NCI-H1436 (cell line): ENCODE measurements at places on chromosomes 16 and 17.

- DNase-seq: no peak
Measured at GRCh38 chr17:29586676-29587469, 2.6 kb downstream of the GIT1 start.

DNA sequence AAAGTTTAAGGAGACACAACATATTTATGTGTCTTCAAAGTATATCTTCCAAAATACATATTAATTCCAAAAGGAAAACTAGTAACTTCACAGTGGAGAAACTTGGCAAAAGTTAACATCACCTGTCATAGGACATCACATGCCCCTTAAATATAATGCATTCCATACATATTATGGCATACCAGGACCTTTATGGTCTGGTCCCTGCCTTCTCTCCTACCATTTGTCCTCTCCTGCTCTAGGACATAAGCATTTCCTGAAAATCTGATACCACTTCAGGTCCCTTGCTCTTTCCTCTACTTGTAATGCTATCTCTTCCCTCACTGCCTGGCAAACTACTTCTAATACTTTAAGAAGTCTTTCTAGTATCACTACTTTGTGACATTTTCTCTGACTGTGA lies 168.1 kb upstream of the RBL2 start:
- no peak for DNase-seq

- DNase-seq: peak; percentile 27
Measured at GRCh38 chr16:53945996-53946395, 242.0 kb downstream of the FTO start.

GRCh38 chr17:36475346-36475970 lies 11.0 kb upstream of the ZNHIT3 start:
- no peak for DNase-seq

- DNase-seq: no peak
Measured at GRCh38 chr17:9380361-9380760, 195.3 kb downstream of the STX8 start.

GRCh38 chr16:50027829-50028228 lies 2.8 kb downstream of the CNEP1R1 start:
- no peak for DNase-seq

DNA sequence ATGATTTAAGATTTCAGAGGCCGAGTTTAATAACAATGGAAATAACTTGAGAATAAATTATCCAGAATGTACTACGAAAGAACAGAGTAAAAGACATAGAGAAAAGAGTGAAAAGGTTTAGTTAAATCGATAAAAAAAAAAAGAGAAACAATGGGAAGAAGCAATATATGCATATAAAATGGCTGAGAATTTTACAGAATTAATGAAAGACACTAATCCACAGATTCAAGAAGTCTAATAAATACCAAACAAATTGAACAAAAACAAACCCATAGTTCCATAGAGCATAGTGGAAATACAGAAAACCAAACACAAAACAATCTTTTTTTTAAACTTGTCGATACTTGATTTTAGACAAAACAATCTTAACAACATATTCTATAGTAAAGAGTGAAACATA lies 1.7 kb downstream of the PSME3IP1 start:
- no peak for DNase-seq

GRCh38 chr17:5838661-5839300 lies 231.4 kb upstream of the WSCD1 start:
- no peak for DNase-seq

- DNase-seq: no peak
Measured at GRCh38 chr17:71922439-71922838, 198.4 kb upstream of the SOX9 start.

DNA sequence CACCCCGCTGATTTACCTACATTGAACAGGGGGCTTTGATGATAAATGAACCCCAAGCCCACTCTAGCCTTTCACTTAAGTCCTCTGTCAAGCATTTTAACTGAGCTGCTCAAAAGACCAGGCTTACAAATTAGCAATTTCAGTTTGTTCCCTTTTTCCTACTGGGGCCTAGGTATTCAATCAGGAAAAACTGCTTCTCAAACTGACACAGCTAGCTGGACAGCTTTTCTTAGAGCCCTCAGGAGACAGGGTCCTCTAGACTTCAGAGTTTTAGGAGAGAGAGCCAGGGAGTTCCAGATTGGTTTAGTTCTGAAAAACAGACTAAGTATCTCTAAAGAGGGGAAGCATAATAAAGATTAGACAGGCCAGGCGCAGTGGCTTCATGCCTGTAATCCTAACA lies 6.2 kb upstream of the HEXIM2 start:
- DNase-seq: no peak

DNA sequence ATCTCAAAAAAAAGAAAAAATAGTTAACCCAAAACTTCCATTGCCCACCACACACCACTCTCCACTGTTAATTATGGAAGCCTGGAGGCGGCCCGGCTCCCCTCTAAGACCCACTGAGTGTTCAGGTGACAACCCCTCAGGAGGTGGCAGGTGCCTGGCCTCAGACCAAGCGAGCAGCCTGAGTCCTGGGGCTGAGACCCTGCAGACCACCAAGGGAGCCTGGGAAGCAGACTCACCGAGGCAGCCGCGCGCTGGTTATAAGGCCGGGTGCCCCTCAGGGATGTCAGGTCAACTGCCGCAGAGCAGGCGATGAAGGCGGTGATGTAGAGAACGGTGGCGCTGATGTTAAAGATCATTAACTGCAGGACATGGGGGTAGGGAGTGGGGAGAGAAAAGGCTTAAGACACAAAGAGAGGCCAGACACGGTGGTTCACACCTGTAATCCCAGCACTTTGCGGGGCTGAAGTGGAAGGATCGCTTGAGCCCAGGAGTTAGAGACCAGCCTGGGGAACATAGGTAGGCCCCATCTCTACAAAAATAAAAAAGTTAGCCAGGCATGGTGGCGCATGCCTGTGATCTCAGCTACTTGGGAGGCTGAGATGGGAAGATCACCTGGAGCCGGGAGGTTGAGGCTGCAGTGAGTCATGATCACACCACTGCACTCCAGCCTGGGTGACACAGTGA lies 13.3 kb downstream of the ARL2BP start:
- DNase-seq: no peak

DNA sequence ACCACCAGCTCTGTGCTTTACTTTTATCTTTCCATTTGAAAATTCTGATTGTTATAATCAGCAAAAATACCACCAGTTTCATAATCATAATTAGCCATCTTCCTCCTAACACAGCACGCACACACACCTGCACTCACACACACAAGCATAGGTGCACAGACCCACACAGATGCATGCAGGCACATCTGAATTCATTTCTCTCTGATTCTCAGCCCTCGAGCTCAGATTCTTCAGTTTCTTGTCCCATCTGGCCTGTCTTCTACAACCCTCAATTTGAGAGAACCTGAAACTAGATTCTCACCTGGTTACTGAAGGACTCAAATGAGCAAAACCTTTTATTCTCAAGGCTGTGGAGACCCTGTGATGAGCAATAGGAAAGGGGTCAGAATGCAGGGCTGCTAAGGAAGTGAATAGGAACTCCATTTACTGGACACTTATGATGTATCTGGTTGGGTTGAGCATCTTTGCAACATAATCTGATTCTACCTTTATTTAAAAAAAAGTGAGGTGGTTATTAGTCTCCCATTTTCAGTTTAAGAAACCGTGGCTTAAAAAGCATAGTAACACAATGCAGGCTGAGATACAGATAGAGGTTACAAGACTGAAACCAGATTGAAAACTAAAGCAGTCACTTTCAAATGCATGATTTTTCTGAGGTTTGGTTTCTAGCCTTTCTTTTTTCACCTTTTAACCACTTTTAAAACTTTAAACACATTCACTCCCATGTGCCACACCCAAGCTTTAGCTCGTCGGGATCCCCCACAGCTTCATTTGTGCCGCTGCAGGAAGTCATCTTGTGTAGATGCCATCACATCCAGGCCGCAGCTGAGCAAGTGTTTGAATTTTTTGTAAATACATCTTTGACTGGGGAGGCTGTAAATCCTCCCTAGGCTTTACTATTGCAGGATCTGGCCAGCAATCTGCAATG lies 9.4 kb downstream of the KRT33A start:
- DNase-seq: no peak

- no peak for DNase-seq
Measured at GRCh38 chr16:51146256-51146924, 4.7 kb downstream of the SALL1 start.

DNA sequence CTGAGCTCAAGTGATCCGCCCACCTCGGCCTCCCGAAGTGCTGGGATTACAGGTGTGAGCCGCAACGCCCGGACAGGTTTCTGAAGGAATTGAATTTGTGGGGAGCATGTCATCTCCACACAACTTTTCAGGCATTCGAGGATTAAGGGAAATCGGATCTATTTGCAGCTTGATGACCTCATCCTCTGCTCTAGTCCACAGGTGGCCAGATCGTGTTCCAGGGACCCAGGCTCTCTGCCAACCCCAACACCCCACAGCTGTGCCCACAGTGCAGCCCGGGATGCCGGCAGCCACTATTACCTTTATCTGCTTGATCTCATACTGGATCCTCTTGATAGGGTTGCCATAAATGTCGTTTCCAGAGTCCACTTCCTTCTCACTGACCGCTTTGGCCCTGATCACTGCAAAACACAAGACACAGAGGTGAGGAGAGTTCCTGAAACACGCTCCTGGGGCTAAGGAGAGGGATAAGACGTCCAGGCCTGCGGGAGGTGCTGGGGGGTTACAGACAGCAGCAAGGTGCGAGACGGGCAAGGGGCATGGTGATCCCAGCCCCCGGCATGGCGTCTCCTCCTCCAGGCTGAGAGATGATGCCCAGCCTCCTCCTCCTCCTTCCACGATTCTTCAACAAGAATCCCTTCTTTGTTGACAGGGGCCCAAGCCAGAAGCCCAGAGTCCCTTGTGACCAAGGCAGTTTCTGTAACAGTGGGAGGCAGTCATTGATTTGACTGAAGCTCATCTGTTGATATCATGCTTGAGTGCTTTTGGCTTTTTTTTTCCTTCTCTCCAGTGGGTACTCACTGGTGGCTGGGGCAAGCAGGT lies 29.3 kb downstream of the CEP295NL start:
- no peak for DNase-seq

- no peak for DNase-seq
Measured at GRCh38 chr17:52674686-52675085, 516.2 kb upstream of the CA10 start.

GRCh38 chr17:67606471-67606870 lies 111.3 kb upstream of the NOL11 start:
- DNase-seq: no peak

DNA sequence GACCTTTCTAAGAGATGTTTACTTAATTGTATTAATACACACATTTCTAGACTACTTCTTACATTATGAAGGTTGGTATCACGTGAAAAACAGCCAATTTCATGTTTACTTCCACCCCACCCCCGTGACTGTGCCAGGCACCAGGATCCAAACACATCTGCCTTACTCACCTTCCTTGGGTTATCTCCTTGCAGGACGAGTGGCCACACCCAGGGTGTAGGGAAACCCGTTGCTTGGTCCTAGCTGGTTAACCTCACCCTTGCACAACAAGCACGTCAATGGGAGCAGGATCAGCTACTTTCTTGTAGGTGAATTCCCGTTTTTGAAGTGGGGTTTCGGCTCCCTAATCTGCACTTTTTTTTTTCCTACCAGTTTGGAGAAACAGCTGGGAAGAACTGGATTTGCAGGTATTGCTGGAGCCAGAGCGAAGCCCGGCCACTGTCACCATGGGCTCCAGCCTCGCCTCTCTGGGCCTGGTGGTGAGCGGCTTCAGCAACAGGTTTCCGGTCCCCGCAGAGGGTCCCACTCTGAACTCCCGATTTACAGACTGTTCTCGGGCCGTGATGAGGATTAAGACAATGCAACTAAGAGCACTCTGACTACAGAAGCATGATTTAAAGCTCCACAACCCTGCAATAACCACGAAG lies 2.1 kb upstream of the UBB start:
- no peak for DNase-seq

DNA sequence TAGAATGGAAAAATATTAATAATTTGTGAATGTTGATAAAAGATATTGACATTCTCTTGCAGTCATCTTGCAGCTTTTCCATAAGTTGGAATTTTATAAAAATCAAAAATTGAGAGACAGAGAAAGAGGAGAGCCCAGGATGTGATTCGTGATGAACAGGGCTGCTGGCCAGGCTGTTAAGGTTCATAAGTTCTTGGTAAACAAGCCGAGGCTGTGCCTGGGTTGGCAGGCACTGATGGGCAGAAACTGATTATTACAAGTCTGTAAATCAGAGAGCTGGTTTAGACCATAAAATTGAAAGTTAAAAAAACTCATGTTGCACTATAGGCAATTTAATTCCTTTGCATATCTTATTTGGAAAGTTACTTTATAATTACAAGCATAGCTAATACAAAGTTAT lies 533.7 kb downstream of the HAPSTR1 start:
- no peak for DNase-seq

DNA sequence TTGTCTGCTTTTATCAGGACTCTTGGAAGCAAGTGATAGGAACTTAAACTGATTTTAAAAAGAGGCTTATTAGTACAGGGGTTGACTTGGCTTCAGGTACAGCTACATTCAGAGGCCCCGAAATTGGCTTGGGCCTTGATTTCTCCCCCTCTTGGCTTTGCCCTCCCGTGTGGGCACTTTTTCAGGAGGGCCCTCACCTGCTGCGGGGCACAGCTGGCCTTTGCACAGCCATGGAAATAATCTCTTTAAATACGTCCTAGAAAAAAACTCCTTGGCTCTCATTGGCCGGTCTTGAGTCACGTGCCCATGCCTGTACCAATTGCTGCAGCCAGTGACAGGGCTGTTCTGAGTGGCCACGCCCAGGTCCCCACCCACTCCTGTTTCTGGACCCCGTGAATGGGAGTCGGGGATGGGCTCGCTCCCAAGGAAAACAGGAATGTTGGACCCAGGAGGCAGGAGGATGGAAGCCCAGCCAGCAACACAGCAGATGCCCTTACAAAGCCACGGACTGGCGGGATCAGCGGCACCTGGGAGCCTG lies 15.0 kb downstream of the CA5A start:
- DNase-seq: no peak

DNA sequence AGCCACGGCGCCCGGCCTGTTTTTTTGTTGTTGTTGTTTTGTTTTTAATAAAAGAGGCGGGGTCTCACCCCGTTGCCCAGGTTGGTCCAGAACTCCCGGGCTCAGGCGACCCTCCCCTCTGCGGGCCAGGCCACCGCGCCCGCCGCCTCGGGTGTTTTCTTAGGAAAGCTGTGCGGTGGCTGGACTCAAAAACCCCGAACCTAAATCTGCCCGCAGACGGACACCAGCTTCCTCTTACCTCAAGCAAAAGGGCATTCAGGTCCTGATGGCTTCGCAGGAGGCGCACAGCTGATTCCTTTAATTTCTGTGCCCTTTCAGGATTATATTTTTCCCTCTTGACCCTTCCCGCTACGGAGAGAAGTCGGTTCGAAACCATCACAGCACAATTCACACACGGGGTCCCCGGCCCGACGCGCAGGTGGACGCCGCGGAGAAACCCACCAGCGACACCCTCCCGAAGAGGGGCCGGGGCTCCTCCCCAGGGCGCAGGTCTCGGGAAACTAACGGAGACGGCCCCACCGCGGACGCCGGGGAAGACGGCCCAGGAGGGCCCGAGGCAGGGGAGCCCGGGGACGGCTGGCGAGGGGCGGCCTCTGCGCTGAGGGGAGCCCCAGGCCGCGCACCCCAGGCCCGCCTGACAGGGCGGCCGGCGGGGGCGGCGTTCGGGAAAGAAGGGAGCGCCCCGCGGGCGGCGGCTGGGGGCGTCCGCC lies 653 bp downstream of the FANCA start:
- no peak for DNase-seq

- DNase-seq: no peak
Measured at GRCh38 chr16:23182679-23183542, at the start of gene SCNN1G. Gene SCNN1G (plus strand): TSS chr16:23182745. CDS start chr16:23186272, 3,527 bp downstream.
